ENCODE measurements at places on chromosomes 4 and X. TPM values are rescaled to one million over a fixed set of nuclear protein-coding genes. Genes with fewer than 3 reads are reported as not detected.

DNA sequence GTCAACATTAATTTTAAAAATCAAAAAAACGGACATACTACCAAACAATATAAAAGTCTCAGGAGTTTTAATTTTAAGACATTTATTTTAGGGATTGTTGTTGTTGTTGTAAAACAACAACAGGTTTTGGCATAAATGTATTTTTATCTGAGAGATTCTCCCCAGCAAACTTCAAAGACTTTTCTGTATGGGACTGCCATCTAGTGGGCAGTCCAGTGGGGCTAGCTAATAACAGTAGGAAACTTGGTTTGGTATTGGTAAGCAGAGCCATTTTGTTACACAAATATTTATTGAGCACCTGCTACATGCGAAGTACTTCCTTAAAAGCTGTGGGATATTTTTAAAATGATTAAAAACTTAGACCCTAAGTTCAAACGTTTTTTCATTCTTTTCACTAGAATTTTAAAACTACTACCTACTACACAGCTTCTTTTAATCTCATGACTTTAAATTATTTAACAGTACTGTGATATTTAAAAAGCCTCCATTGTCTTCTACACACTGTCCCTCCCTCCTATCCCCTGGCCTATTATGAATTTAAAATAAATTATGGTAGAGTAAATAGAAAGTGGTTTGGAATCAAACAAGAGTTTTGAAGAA is 1028.4 kb upstream of the INTU start:
- no peak for DNase-seq

DNA sequence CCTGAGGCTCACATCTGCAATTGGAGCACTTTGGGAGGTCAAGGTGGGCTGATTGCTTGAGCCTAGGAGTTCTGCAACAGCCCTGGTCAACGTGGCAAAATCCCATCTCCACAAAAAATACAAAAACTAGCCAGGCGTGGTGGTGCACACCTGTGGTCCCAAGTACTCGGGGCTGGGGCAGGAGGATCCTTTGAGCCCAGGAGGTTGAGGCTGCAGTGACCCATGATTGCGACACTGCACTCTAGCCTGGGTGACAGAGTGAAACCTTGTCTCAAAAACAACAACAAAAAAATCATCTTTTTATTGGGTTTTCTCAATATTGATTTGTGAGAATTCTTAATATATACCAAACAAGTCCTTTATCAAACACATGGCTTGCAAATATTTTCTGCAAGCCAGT is 64.9 kb downstream of the ANKRD17 start:
- no peak for DNase-seq

- DNase-seq = no peak
Measured at GRCh38 chr4:146329050-146329716, 114.8 kb downstream of the REELD1 start.

DNA sequence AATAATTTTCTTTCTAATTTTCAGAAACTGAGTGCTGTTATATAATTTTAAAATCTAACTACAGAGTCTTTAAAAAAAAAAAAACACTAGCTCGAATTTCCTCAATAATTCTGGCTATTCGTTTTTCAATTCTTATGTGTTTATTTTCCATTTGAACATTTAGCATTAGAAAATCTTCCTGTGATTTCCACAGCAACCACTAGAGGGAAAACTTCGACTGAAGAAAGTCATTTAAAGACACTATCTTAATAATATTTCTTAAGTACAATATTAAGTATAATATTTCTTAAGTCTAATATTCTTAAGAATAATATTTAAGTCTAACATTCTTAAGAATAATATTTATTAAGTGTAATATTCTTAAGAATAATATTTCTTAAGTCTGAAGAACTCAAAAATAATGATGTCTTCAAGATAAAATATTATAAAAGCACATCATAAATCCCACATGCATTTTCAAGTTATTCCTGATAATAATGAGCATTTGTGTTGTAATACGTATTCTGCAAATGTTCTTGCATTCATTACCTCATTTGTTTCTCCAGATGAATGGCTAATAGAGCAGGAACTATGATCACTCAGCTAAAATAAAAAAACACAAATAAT is 118.4 kb upstream of the WDR17 start:
- no peak for DNase-seq

DNA sequence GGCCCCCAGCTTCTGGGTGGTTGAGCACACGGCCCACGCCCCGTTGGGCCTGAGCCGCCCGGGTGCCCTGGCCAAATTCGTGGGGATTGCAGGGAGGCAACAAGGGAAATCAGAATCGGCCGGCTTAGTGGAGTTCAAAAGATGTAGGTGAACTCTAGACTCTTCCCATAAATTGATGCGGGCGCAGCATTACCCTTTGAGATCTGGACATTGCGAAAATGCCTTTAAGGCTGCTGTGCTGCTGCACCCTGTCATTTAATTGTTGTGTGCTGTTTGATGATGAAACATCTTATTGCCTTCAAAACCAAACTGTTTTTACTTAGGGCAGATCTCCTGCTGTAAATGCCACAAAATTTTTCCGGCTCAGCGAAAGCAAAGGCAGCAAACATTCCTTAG is 409 bp upstream of the MPP1 start:
- DNase-seq = no peak

DNA sequence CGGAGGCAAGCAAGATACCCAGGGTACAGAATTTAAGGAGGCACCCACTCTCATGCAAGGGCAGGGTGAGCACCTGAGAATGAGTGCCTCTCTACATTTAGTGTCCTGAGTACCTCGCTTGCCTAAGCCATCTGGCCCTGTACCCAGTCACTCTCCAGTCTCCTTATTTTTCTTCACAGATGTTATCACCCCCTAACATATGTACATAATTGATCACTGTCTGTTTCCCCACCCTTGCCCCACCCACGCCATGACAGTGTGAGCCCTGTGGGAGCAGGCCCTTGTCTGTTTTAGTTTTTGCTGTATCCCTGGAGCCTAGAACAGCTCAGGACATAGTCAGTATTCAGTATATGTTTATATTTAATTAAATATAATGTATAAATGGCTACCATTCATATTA is 113.6 kb downstream of the SPRY1 start:
- DNase-seq = no peak

DNA sequence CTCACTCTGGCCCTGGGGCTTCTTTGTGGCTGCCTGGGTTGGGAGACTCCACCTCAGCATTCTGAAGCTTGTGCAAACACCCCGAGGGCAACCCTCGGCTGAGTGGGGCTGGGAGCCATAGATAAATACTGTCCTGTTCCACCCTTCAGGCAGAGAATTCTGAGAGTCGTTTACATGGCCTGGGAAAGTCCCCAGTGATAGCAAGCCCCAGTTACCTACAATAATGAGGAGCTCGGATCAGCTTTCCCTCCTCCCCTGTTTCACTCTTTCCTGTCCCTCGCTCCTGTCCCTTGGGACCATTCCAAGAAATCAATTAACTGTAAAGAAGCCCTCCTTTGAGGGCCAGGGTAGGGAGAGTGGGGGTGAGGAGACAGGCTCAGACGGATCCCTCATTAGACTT is 31.6 kb upstream of the DDX3X start:
- DNase-seq = no peak

GRCh38 chr4:67694662-67695061 is 6.3 kb downstream of the UBA6 start:
- DNase-seq = no peak

DNA sequence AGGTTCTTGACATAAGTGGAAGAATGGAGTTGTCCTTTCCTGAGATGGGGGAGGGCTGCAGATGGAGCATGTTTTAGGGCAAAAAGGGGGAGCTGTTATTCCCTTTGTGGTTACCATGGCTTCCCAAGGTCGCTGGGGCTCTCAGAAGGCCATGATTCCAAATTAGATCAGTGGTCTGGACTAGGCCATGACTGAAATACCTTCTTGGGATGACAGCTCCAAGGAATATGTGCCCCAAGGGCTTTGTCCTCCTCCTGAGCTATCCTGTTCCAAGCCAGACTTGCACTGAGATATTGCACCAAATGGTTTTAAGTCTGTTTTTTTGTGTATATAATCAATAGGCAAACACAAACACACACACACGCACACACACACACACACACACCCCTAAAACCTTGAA is 3.0 kb upstream of the RBPJ start:
- no peak for DNase-seq

GRCh38 chr4:47776353-47776752 is 61.5 kb downstream of the CORIN start:
- DNase-seq = no peak

Gene P2RY8
- total RNA-seq = 0.03 TPM

Gene RAB9B
- total RNA-seq = 0.30 TPM

Gene COMMD8
- total RNA-seq = 12.4 TPM

Gene CFAP47
- 0.07 TPM for total RNA-seq

Gene HTT
- 31.5 TPM for total RNA-seq

Gene DCAF12L2
- total RNA-seq = 1.6 TPM

Gene CXCL1
- not detected for total RNA-seq

Gene DUSP21
- total RNA-seq = not detected

Gene ASB12
- 0.78 TPM for total RNA-seq

Gene TLR8
- not detected for total RNA-seq
